Stimulated activated CD4-positive, alpha-beta T cell treated with anti-CD3 and anti-CD28 coated beads, TNF-alpha, amount 100 ng/mL, for 48 hours (primary cell): ENCODE measurements at places on chromosomes 6 and 20.

GRCh38 chr6:157181649-157182048 lies 141.7 kb downstream of the TMEM242 start:
- no peak for DNase-seq

- DNase-seq, result no peak
These were observed 71.8 kb upstream of the PHIP start for GRCh38 chr6:79149884-79150283.

GRCh38 chr6:143061597-143062385 lies 1.1 kb downstream of the AIG1 start:
- no peak for DNase-seq

DNA sequence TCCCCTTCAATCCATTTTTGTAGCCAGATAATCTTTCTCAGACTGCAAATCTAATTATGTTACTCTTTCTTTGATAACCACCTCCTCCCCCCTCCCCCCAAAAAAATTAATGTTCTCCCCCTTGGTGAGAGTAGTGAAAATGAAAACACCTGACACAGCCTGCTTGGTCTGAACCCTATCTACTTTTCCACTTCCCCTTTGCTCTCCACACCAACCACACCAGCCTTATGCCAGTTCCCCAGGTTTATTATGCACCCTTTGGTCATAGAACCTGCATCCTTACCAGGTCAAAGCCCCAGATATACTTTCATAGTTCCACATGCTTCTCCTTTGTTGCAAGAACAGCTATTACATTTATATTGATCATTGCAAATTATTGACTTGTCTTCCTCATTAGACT lies 19.4 kb downstream of the PFDN4 start:
- no peak for DNase-seq

- DNase-seq, result no peak
These were observed 111.8 kb downstream of the PERP start for GRCh38 chr6:137995371-137995770.

DNA sequence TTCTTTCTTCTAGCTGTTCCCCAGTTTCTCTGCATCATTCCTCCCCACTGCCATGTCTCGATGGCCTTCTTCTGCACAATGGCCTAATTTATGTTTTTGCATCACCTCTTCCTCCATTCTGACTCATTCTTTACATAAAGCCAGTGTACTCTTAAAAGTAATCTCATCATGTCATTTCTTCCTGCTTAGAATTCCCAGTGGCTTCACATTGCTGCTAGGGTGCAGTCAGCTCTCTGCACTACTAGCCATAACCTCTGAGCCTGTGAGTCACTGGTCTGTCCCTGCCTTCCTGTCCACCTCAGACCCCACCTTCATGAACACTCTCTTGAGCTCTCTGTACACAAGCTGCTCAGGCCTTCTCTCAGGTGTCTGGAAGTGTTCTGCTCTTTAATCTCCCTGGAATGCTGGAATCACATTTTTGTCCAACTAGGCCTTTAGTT lies 24.1 kb upstream of the TRIM27 start:
- no peak for DNase-seq

- no peak for DNase-seq
These were observed 54.4 kb downstream of the TOX2 start for GRCh38 chr20:43969028-43969447.

- no peak for DNase-seq
These were observed 41.4 kb downstream of the TRMT6 start for GRCh38 chr20:5908981-5909380.

GRCh38 chr20:64168381-64169090 lies 4.3 kb downstream of the MYT1 start:
- no peak for DNase-seq

- no peak for DNase-seq
These were observed 111.1 kb upstream of the DUSP22 start for GRCh38 chr6:181049-181654.

DNA sequence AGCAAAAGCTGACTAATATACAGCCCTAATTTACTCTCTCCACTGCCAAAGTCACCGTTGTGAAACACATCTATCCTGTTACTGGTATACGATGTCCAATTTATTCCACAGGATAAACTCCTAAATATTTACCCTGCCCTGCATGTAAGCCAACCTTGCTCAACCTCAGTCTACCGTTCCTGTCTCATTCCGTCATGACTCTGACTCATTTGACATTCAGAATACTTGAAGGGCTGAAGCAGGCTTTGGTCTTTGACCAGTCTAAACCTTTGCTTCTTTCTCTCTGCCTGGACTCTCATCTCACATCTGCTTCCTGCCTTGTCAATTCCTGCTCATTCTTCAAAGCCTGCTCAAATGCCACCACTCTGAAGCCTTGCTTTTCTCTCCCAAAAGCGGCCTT lies 157.5 kb downstream of the SCP2D1 start:
- DNase-seq, result no peak

- no peak for DNase-seq
These were observed 5.2 kb downstream of the ZKSCAN3 start for GRCh38 chr6:28354688-28355554.

DNA sequence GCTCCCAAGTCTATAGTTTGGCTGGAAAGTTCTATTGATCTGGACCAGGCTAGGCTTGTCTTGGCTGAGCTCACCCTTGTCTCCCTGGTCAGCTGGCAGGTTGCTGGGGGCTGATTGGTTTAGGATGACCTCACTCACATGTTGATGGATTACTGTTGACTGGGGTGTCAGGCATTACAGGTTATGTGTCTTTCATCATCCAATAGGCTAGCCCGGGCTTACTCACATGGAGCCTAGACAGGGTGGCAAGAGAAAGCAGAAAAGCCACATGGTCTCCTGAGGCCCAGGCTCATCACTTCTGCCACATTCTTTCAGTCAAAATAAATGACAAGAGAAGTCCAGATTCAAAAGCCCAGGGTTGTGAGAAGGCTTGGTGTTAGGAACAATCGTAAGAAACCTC lies 103.5 kb downstream of the BFSP1 start:
- DNase-seq, result no peak

GRCh38 chr6:152399399-152399798 lies 237.8 kb downstream of the SYNE1 start:
- DNase-seq, result no peak

DNA sequence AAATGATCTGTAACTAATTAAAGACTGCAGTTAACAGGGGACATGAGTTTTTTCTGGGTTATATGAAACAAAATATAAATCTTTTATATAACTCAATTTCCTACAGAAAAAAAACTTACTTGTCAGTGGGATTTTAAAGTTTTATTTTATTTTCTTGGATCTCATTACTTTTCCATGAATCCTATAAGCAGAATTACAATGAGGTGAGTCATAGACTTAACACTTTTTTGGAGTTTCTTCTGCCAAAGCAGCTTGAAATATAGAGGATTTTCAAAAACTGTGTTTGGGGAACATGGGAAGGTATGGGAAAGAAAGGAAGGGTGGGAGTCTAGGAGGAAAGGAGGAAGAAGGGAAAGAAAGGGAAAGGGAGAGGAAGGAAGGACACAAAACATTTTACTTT lies 130.7 kb downstream of the AIG1 start:
- DNase-seq, result no peak

GRCh38 chr6:75422024-75422639 lies 71.5 kb downstream of the FILIP1 start:
- DNase-seq, result no peak

- no peak for DNase-seq
These were observed 49.0 kb upstream of the OCSTAMP start for GRCh38 chr20:46599227-46599987.

DNA sequence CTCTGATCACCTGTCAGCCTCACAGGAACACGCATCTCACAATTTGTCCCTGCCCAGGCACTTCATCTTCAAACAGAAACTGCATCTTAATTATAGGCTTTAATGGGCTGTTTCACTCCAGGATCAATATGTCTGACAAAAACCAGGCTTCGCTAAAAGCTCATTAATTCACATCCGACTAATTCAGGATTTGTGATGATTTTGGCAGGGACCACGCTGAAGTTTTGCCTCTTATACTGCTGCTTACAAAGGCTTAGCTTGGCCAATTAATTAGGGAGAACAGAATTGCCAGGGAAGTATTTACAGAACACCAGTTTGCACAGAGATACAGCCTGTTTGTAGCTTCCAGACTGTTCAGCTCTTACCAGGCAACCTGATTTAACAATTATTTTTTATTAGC lies 541.0 kb upstream of the SPTLC3 start:
- DNase-seq, result no peak

DNA sequence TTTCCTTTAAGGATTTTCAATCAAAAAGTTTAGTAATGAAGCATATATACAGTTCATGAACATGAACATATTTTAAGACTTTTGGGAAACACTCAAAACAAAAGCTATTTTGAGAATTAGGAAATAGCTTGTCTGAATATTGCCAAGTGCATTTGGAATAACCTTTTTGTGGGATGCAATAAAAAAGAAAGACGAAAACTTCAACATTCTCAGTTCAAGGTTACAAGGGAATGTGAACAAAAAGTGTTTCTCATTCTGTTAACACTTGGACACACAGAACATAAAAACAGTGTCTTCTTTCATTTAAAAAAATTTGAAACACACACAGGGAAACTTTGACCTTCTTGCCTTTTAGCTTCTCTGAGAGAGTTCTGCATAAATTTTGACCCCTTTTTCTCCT lies 72.7 kb upstream of the TCF21 start:
- DNase-seq, result no peak

GRCh38 chr6:95882371-95882770 lies 133.4 kb upstream of the FUT9 start:
- DNase-seq, result no peak

DNA sequence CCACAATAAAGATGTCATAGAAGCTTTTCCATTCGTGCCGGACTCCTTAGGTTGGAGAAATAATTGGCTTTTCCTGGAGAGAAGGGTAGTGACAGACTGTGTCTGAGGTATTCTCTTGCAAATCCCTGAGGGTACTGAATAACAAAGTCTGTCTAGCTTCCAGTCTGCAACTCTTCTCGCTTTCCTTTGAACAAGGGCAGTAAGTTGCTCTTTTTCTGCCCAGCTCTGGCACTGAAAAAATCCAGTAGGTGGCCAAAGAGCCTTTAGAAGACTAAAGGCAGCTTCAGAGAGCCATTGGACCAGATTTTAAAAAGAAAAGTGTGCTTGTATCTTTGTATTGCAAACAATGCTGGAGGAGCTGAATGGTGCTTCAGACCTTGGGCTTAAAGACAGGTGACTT lies 20.7 kb upstream of the RREB1 start:
- no peak for DNase-seq

- DNase-seq, result no peak
These were observed 797 bp upstream of the GNRH2 start for GRCh38 chr20:3042625-3043024.

GRCh38 chr6:128327890-128328289 lies 192.5 kb downstream of the PTPRK start:
- DNase-seq, result no peak

- no peak for DNase-seq
These were observed 38.3 kb downstream of the COX4I2 start for GRCh38 chr20:31675828-31676608.

GRCh38 chr6:167677422-167677789 lies 149.3 kb upstream of the AFDN start:
- no peak for DNase-seq

GRCh38 chr6:134394905-134395304 lies 77.0 kb upstream of the SGK1 start:
- DNase-seq, result no peak

GRCh38 chr6:144547409-144547808 lies 262.3 kb downstream of the UTRN start:
- no peak for DNase-seq

DNA sequence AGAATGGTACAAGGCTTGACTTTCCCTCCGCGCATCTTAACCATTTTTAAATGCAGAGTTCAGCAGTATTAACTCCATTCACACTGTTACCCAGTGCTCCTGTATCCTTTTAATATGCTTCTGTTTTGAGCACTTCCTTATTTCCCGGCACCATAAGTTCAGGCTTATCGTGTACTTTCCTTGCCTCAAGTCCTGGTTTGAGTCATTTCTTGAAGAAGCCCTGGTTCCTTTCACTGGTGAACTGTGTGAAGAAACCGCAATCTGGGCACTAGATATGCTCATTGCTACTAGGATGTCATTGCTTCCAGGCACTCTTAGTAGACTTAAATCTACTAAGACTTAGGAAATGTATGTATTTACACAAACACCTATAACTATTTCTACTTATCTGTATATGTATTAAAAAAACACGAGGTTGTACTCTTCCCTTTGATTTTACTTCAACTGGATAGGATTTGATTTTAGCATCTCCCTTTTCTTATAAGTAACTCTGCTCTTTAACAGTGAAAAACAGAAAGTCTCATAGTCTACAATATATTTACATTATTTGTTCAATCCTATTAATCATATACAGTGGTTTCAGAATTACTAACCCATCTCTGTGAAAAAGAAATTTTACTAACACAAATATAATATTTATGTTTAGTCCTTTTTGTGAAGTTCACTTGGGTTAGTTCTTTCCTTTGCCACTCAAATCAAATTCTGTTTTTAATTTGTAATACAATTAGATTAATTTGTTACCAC lies 135.5 kb downstream of the CDKAL1 start:
- no peak for DNase-seq

DNA sequence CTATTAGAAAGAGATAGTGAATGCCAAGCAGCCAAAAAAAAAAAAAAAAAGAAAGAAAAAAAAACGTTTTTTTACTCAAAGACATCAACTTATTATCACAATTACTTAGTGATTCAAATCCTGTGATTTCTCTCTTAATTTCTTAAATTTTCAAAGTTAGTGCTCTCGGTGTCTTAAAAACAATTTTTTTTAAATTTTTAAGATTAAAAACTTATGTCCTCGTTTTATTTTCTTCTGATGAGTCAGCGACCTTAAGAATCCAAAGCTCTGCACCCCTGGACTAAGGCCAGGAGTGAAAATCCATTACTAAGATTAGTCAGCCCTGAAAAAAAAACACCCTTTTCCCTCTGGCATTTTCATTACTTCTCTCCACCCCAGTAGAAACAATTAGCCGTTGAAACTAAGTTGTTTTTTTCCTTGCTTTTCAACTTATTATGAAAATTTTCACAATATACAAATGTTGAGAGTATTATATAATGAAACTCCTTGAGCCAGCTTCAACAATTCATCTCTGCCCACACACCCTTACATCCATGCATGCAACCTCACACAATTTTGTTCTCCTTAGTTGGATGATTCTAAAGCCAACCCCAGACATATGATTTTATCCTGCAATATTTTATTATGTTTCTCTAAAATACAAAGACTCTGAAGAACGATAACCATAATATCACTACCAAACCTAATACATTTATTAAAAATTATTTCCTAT lies 85.6 kb upstream of the CARMIL1 start:
- no peak for DNase-seq

- no peak for DNase-seq
These were observed 374.1 kb downstream of the BCKDHB start for GRCh38 chr6:80480421-80481157.

- no peak for DNase-seq
These were observed 399.5 kb downstream of the QKI start for GRCh38 chr6:163813979-163814493.

DNA sequence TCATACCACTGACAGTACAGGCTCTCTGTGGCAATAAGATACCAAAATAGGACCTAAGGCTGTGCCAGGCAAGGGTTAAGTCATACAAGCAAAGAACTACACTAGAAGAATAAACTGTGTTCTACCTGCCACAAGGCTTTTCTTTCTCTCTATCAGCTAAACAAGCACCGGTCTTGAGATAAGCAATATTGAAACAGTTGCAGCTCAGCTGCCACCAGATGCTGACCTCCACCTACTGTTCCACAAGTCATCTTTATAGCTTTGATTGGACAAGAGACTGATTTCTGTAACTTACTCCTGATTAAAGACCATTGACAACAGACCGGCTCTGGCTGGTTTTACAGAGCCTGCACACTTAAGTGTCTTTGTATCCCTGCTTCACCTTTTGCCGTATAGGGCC lies 24.1 kb downstream of the SCP2D1 start:
- no peak for DNase-seq
